ENCODE measurements at places on chromosomes 6 and 20. TPM values are rescaled to one million over a fixed set of nuclear protein-coding genes. Genes with fewer than 3 reads are reported as not detected.
A peak's percentile ranks its signal among the peaks of the same experiment; 100 is the strongest.

The CALHM5 gene
- 0.32 TPM for total RNA-seq

The TCF21 gene
- total RNA-seq = 4.9 TPM

The COL21A1 gene
- total RNA-seq = 4.8 TPM

The SIRPG gene
- 0.32 TPM for total RNA-seq

The FGD2 gene
- total RNA-seq = 3.4 TPM

The OR12D3 gene
- not detected for total RNA-seq

The ULBP1 gene
- 2.8 TPM for total RNA-seq

The HFE gene
- total RNA-seq = 16.6 TPM

The OR2W1 gene
- not detected for total RNA-seq

The SLC22A7 gene
- total RNA-seq = not detected

The SLC13A3 gene
- total RNA-seq = 16.9 TPM

GRCh38 chr6:38955861-38956260 lies 92.7 kb upstream of the GLP1R start:
- no peak for DNase-seq

DNA sequence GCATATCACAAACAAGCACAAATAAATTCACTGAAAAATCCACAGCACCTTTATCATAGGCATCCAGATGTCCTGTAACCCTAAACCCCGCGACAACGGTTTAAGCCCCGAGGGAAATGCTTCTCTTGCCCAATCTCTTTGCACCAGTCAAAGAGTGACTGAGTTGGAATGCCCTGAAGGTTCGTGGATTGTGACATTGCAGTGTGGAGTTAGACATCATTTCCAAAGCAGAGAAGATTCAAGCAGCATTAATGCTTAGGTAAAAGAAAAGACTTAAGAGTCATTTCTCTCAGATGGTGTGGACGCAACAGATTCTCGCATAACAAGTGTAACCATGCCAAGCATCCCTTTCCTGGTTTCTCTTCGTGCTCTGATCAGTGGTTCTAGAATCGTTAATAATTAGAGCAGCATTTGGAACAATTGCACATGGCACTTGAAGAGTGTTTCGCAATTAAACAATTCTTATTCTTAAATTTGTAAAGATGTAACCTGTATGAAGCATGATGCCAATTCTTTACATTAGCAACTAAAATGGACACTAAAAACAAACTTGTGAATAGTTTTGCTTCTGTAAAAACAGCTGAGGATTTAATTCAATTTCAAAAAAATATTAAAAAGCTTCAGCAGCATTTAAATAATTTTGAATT lies 121.6 kb downstream of the HIVEP2 start:
- no peak for DNase-seq

- no peak for DNase-seq
Measured at GRCh38 chr6:79250107-79250514, 15.6 kb upstream of the HMGN3 start.

DNA sequence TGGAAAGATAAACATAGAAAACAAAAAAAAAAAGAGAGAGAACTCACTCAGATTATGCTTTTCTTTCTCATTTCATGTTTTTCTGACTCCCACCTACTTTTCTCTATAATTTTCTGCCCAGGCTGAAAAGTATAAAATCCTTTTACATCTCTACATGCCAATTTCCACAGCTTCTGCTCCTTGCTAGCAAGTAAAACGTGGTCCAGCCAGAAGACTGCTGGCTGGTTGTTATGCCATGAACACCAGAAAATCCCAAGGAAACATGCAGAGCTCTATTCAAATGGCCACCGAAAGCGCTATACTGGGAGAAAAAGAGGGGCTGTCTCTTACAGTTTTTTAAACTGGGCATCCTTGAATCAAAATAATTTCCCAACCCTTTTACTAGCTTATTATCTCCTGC lies 512.8 kb upstream of the ID4 start:
- no peak for DNase-seq

- DNase-seq = no peak
Measured at GRCh38 chr6:41892921-41893564, 2.1 kb downstream of the USP49 start.

- DNase-seq = no peak
Measured at GRCh38 chr20:15302075-15302474, 964.7 kb upstream of the FLRT3 start.

DNA sequence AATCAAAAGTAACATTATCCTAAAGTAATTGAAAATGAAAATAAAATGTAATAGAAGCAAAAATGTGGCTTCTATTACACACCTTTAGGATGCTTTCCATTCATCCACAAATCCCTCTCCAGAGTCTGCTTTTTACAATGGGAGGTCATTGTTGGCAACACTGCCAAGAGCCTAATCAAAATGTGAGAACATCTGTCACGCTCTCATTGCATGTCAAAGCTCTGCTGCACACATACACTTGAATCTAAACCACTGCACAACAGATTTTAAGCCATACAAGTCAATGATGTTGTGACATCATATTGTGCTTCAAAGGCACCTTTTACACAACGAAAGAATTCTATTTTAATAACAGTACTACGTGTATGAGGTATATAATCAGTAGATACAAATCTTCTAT lies 82.1 kb downstream of the PREP start:
- no peak for DNase-seq

DNA sequence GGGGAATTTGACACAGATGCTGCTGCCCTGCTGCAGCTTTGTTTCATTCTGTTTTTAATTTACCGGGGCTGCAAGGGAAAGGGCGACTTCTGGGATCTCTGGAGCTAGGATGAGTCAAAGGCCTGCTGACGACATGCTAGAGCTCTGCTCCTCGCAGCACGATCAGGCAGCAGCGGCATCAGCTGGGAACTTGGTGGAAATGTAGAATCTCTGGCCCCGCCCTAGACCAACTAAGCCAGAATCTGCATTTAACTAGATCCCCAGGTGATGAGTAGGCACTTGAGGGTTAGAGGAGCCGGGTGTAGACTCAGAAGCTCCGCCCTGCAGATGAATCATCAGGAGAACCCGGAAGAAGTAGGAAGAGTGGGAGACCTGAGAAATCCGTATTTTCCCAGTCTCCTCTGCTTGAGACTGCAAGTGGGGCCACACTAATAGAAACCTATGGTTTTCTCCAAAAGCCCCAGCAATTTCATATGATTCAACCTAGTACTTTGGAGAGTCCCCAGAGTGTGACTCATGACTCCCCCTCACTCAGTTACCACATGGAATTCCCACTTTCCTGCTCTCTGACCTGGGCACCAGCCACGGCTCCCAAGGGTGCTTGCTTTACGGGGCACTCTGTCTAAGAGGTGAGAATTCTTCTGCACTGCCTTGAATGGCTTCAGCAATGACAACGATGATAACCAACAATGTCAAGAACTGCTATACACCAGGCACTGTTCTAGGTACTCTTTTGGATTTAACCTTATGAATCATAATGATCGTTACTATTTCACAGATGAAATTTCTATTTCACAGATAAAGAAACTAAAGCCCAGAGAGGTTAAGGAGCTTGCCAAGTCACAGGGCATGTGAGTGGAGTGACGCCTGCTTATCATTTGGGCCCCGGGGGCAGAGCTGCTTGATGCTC lies 18.1 kb downstream of the TUBB2B start:
- no peak for DNase-seq

GRCh38 chr20:36666181-36666740 lies 20.3 kb upstream of the SLA2 start:
- DNase-seq = no peak

DNA sequence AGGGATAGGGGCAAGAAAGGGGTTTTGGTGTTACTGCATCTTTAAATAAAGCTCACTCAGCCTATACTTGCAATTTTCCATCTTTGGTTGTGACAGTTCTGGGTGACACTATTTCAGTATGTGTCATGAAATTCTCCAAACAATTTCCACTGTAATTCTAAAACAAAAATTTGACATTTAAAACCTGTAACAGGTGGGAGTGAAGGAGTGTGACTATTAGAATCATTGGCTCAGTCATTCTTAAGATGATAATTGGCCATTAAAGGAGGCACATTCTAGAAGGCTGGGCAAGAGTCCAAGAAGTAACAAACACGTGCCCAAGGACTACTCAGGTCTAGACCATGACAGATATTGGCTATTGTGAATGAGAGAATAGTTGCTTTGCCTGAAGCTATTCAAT lies 153.3 kb upstream of the ARG1 start:
- DNase-seq = no peak

- DNase-seq = peak; percentile 62
Measured at GRCh38 chr6:156955494-156956183, 178.5 kb downstream of the ARID1B start.
